ENCODE measurements at places on chromosomes 3 and 15. TPM values are rescaled to one million over a fixed set of nuclear protein-coding genes. Genes with fewer than 3 reads are reported as not detected.

The DLL4 gene
- total RNA-seq: 0.05 TPM

The SMAD3 gene
- 85.9 TPM for total RNA-seq

The CCDC39 gene
- total RNA-seq: not detected

The IRAK2 gene
- total RNA-seq: 8.6 TPM

The GOLGA6D gene
- total RNA-seq: not detected

GRCh38 chr3:196994056-196994455 lies 25.4 kb upstream of the PIGZ start:
- H3K4me1 ChIP-seq: no peaks in the 10 kb centered on the region
- no peak overlapping the region for H3K4me3 ChIP-seq
- no peaks in the 10 kb centered on the region for H3K36me3 ChIP-seq

DNA sequence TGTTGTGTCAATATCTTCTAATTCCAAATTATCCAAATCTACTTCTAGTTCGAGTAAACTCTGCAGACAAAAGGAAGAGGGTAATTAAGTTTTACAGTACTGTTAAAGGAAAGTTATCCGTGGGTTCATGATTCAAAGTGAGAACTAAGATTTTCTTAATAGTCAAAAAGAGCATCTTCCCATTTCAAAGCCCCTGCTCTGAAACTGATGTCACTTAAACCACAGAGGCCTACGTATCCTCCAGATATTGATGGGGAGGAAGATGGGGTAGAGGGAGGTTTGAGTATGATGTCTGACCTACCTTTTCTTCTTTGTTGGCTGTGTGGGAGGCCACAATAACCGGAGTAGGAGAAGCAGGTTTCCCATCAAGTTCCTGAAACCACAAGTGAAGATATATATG lies 14.1 kb downstream of the MRPS22 start:
- H3K4me3 ChIP-seq: no peak overlapping the region
- DNase-seq: no peak
- H3K36me3 ChIP-seq: peaks cover 86% of the 10 kb centered on the region
- H3K27ac ChIP-seq: peak overlapping the region; percentile 15

DNA sequence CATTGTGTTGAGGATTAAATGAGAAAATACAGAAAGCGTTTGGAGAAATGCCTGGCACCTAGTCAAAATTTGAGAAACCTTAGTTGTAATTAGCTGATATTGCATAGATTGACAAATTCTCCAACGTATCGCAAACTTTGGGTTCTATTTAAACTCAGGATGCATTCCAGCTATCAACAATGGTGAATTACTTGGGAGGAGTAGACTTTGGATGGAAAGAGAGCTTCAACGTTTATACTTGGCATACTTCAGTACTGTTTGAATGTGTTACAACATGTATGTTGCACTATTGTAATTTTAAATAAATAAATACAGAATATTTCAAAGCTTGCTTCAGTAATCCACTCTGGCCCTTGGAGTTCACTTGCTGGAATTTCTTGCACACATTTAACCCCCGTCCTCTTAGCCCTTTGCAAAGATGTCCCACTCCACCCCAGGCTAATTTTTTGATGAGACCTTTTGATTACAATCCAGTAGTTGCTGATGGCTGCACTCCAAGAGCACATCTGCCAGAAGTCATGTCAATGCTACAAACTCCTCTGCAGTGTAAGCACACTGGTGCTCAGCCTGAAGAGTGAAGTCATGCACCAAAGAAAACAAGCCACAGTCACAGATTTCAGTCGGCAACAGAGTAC lies 4.7 kb upstream of the DIS3L start:
- H3K4me3 ChIP-seq: no peak overlapping the region
- no peak overlapping the region for H3K27ac ChIP-seq
- H3K4me1 ChIP-seq: peaks cover 20% of the 10 kb centered on the region
- DNase-seq: no peak

DNA sequence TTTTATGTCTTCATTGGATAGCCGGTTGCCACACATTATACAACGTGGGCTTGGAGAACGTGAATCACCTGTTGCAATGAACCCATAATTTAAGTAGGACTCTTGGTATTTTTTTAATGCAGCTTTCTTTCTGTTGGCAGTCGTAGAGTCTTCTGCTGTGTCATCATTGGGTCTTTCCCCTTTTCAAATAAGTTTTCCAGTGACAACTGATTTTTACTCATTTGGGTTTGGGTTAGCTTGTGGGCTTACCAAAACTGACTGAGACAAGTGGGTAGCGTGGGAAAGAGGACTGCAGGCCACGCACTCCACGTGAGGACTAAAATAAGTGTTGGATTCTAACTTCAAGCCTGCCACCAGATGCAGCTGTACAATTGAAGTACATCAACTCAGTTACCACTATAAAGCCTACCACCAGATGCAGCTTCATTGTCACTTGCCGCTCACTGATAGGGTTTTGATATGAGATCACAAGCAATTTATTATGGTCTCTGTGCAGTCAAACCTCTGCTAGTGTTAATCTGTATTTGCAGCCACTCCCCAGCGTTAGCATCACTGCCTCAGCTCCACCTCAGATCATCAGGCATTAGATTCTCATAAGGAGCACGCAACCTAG lies 6.4 kb upstream of the CAPN7 start:
- no peak for DNase-seq
- no peak overlapping the region for H3K27ac ChIP-seq
- H3K4me3 ChIP-seq: no peak overlapping the region
- no peaks in the 10 kb centered on the region for H3K36me3 ChIP-seq
- H3K4me1 ChIP-seq: peaks cover 3% of the 10 kb centered on the region

DNA sequence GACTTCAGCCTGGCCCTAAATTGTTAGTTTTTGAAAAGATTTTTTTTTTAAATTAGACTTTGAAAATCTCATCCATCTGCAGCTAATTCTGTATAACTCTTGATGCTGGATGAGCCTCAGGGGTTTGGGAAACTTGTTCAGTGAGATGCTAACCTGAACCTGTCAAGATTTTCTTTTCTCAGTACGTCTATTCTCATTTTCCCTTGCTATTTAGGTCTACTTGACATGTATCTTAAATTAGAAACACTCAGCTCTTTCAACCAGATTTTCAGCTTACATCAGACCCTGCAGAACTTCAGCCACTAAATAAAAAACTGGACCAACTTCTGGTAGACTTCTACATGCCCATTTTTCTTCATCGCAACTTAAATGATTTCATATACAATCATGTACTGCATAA lies 61.4 kb downstream of the MFSD1 start:
- H3K27me3 ChIP-seq: peaks cover 2% of the 10 kb centered on the region
- H3K36me3 ChIP-seq: no peaks in the 10 kb centered on the region
- H3K27ac ChIP-seq: no peak overlapping the region
